AG04450 (cell line): ENCODE measurements at places on chromosomes 2 and 18.
A peak's percentile ranks its signal among the peaks of the same experiment; 100 is the strongest.

- no peak for DNase-seq
These were observed 208.7 kb downstream of the LOXHD1 start for GRCh38 chr18:46448347-46448746.

DNA sequence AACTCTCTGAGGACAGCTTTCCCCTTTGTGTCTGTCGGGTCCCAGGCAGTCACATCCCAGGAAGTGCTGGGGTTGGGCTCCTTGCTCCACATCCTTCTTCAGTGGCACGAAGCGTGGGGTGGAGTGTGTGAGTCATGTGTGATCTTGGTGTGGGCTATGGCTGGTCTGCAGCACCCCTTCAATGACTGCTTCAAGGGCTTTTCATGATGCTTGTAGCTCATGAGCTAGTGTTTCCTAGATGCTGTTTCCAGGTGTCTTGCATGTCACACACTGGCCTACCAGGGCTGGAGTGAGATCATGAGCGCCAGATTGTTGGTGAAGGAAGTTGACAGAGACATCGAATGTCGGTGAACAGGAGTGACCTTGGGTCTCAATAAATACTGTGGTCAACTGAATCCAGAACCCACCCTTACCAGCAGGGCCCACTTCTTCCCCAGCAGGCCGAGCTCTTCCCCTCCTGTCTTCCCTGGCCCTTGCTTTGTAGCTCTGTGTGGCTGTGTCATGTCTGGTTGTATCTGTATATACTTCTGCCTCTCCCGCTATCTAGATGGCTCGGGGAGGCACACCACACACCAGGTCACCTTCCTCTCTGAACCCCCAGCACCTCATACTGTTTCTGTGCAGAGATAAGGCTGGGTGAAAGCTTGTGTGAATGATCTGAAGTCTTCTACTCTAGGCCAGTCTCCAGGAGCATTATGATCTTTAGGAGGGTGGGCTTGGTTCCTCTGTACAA lies 3.8 kb downstream of the C2orf92 start:
- DNase-seq, result no peak

GRCh38 chr2:187499941-187500532 lies 52.0 kb upstream of the CALCRL start:
- peak; percentile 29 for DNase-seq

DNA sequence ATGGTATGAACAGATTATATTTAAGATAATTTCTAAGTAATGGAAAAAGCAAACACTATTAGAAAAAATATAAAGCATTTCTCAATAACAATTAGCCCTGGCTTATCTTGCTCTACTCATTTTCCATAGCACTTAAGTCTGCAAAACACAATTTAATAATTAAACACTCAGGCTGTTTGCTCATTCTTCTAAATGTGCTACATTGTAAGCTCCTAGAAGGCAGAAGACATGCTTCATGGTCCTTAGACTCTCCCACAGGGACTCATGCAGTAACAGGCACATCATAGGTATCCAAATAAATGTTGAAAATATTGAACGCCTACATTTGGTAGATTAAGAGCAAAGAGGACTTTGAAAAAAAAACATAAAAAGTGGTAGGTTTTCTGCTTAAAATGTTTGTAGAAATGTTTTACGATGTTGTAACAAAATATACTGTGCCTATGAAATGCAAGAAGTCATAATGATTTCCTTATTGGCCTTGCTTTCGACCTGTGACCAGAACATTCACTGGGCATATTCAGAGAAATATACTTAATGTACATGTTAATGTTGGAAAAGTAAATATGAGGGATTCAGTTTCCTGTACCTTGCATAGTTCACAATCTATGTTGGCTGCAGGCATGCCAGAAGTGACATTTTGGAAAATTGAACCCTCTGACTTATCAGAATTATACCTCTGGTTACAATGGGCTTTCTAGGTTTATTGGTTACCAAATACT lies 27.2 kb downstream of the G6PC2 start:
- DNase-seq, result no peak

DNA sequence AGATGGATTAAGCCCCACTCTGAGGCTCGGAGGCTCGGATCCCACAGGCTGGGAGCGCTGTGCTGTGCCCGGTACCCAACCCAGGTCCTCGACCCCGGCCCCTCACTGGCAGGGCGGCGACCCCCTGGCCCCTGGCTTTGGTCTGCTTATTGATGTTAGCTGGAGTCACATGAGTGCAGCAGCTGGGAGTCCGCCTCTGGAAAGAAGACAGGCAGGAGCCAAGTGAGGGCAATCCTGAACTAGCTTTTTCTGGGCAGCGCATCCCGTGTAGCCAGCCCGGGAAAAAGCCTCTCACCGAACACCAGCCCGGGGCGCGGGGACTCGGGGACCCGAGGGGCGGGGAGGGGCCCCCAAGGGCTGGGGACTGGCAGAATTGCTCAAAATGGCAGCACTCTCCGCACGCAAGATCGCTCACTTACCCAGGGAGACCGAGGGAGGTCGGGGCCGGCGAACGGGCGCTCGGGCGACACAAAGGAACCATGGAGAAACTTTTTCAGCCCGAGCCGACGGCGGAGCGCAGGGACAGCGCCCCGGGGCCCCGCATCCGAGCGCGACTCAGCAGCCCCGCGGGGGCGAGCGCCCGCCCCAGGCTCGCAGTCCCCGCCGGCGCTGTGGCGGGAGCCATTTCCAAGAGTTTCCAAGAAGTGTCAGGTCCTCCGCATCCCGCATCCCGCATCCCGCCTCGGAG lies 567 bp downstream of the TMEM200C start:
- no peak for DNase-seq

DNA sequence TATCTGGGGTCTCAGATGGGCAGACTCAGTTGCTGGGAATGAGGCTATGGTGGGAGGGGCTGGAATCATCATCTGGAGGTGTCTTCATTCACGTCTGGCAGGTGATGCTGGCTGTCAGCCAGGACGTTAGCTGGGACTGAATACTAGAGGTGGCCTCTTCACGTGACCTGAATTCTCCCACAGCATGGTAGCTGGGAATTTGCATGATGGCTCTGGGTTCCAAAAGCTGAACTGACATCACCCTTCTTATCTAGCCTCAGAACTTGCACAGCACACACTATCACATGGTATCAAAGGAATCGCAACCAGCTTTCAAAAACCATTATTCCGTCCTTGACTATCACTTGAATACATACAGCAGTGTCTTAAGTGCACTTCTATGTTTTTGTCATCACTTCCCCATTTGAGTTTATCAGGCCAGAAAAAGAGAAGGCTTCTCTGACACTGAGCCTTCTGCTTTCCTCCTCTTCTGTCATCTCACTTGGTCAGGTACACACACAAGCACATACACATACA lies 53.0 kb upstream of the LRP2 start:
- DNase-seq, result no peak

GRCh38 chr2:98793897-98794830 lies 63.2 kb upstream of the MGAT4A start:
- DNase-seq, result no peak

- no peak for DNase-seq
These were observed 152.0 kb downstream of the CYRIA start for GRCh38 chr2:16513626-16514025.

DNA sequence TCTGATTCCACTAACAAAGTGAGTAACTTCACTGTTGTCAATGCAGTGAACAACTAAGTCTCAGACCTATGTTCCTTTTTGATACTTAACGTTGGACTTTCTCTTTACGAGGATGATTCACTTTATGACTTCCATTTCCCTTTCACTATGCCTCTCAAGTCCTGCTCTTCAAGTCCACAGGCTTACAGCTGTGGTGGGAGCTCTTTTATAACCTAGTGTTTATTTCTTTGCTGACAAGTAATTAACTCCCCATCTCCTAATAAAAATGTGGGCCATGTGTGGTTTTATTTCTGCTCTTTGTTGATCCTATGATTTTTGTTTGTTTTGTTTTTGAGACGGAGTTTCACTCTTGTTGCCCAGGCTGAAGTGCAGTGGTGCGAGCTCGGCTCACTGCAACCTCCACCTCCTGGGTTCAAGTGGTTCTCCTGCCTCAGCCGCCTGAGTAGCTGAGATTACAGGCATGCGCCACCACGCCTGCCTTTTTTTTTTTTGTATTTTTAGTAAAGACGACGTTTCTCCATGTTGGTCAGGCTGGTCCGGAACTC lies 142.1 kb downstream of the USP34 start:
- no peak for DNase-seq
